ENCODE measurements at places on chromosomes 3 and 15.

DNA sequence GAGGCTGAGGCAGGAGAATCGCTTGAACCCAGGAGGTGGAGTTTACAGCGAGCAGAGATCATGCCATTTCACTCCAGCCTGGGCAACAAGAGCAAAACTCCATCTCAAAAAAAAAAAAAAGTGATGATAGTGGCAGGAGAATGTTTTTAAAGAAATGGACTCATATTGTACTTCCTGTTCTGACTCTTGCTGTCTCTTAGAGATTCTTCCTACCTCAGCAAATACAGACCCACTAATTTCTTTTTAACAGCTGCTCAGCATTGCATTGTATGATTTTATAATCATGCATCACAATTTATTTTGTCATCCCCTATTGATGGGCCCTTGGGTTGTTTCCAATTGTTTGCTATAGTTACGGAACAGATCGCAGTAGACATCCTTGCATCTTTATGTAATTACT lies 8.8 kb upstream of the ANKDD1A start:
- DNase-seq = no peak

DNA sequence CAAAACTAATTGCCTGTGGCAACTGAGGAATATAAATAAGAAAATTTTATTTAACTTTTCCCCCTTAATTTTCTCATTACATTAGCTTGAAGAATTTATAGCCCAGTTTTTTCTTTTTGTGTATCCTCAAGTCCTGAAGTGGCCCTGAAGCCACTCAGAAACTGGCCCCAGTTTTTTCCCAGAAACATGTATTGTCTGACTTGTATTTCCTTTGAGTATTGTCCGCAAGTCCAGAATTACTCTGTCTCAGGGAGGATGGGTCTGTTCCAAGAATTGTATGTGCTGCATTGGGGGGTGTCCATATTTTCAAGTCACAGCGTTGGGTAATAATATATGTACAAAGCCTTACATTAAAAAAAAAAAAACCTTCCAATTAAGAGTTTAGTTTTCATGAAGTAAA lies 149.7 kb upstream of the IL12A start:
- no peak for DNase-seq

GRCh38 chr3:13525827-13526625 lies 22.9 kb upstream of the FBLN2 start:
- DNase-seq = no peak

- DNase-seq = no peak
These were observed 266.5 kb upstream of the CADM2 start for GRCh38 chr3:84692261-84692660.

- no peak for DNase-seq
These were observed 951.3 kb upstream of the SEMA6D start for GRCh38 chr15:46766021-46766420.

All from glomerular endothelial cell (primary cell).